ENCODE measurements at places on chromosomes 16 and 17. TPM values are rescaled to one million over a fixed set of nuclear protein-coding genes. Genes with fewer than 3 reads are reported as not detected.

Gene SLC5A2
- total RNA-seq: not detected

GRCh38 chr17:7754656-7755055 is 37.1 kb downstream of the DNAH2 start:
- DNase-seq: no peak
- H3K27ac ChIP-seq: no peak overlapping the region
- peaks cover 9% of the 10 kb centered on the region for H3K4me1 ChIP-seq
- H3K36me3 ChIP-seq: no peaks in the 10 kb centered on the region

GRCh38 chr17:14843086-14843795 is 421.9 kb downstream of the PMP22 start:
- no peak overlapping the region for H3K4me3 ChIP-seq
- H3K4me1 ChIP-seq: peaks cover 13% of the 10 kb centered on the region
- DNase-seq: no peak
- H3K27me3 ChIP-seq: no peaks in the 10 kb centered on the region
- no peaks in the 10 kb centered on the region for H3K36me3 ChIP-seq

- no peak for DNase-seq
- peaks cover 57% of the 10 kb centered on the region for H3K36me3 ChIP-seq
- H3K4me3 ChIP-seq: no peak overlapping the region
- H3K27ac ChIP-seq: no peak overlapping the region
- no peaks in the 10 kb centered on the region for H3K27me3 ChIP-seq
- peaks cover 11% of the 10 kb centered on the region for H3K4me1 ChIP-seq
Observed at GRCh38 chr16:28204204-28204603, 7.6 kb downstream of the XPO6 start.

Gene CCL16
- not detected for total RNA-seq

All from IMR-90 (cell line).